Hepatic stellate cell (primary cell): ENCODE measurements at places on chromosomes 16 and 17.

DNA sequence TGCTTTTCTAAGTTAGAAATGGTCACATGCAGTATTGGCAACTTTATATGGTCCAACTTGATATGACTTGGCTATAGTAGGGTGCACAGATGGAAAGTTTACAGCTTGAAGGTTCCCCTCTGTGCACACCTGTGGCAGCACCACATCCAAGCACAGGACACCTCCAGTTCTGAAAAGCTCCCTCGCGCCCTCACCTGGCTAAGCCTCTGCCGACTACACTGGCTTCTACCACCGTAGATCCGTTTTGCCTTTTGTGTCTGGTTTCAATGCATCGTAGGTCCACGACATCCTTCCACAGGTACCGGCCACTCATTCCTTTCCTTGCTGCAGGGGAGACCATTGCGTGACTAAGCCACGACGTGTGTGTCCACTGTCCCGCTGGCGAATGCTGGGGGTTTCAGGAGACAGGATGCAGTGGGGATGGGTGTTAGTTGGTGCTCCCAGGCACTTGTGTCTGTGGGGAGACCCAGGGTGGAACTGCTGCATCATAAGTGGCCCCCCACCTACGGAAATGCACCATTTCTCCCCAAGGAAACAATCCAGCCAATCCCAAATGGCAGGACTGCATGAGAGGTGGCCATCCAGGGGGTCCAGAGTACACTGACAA is 4.9 kb upstream of the RASD1 start:
- DNase-seq: no peak

DNA sequence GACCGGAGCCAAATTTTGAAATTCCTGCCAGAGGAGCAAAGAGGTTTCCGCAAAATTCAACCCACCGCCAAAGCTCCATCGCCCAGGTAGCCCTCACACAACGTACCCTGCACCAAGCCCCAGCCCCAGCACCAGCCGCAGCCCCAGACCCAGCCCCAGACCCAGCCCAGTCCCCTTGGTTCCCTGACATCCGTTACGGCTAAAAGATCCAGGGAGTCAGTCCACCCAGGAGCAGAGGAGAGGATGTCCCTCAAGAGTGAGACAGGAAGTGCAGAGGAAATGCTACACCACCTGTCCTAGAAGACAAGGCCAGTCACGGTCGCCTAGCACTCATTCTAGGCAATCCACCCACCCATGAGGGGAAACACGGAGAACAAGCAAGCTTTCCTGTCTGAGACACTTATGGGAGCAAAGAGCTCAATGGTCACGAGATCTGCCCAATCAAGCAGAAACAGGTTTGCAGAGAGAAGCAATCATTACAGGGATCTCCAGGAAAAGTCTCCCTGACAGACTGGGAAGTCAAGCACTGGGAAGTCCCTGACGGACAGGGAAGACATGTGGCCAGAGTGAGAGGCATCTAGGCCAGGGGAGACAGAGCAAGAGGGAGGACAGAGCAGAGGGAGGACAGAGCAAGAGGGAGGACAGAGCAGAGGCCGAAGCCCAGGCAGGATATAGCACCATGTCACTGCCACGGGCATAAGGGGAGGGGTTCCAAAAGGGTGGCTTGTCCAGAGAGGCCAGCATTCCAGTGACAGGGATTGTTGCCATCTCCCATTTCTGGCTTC is 15.0 kb upstream of the KCNJ18 start:
- no peak for DNase-seq

DNA sequence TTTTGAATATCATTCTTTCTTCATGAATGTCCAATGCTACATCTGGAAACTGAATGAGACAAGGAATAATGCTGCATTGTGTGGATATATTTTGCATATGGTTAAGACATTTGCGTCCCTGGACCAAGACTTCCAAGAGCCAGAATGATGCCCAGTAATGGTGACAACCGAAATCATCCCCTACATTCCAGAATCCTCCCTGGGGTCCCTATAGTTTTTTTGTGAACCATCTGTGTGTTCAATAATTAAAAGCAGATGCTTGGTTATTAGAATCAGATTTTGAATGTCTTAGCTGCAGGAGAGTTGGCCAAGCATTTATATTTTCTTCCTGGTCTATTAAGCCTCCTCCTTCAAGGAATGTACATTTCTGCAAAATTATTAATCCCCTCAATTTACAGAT is 426.7 kb upstream of the CDH8 start:
- no peak for DNase-seq

DNA sequence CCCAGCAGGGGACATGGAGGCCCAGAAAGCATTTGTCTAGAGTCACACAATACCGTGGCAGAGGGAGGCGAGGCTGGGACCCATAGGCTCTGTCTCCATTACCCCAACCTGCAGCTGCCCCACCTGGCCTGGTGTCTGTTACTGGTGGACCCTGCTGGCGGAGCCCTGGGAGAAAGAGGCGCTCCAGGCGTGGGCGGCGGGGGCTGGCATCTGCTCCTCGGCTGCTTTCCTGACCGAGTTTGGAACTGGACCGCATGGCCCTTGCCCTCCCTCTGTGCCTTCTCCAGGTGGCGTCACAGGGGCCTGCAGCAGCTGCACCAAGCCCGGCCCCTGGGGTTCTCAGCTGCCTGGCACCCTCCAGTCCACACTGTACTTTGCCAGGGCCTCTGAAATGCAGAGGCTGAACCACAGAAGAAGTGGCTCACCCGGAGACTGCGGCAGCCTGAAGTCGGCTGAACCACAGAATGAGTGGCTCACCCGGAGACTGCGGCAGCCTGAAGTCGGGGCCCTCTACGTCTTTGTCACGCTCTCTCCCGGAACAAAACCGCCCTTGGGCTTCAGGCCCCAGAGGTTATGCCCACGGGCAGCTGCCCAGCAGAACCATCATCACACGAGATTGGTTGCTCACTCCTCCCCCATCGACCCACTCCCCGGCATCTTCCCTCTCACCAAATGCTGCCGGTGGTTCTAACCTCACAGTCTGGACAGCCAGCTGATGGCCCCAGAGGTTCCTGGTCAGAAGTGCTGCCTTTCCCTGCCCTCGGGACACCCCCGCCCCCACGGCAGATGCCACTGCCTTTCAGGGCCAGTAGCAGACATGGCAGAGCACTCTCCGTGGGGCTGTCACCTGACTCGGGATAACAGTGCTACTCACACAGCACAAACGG is 20.2 kb downstream of the CBFA2T3 start:
- DNase-seq: no peak

DNA sequence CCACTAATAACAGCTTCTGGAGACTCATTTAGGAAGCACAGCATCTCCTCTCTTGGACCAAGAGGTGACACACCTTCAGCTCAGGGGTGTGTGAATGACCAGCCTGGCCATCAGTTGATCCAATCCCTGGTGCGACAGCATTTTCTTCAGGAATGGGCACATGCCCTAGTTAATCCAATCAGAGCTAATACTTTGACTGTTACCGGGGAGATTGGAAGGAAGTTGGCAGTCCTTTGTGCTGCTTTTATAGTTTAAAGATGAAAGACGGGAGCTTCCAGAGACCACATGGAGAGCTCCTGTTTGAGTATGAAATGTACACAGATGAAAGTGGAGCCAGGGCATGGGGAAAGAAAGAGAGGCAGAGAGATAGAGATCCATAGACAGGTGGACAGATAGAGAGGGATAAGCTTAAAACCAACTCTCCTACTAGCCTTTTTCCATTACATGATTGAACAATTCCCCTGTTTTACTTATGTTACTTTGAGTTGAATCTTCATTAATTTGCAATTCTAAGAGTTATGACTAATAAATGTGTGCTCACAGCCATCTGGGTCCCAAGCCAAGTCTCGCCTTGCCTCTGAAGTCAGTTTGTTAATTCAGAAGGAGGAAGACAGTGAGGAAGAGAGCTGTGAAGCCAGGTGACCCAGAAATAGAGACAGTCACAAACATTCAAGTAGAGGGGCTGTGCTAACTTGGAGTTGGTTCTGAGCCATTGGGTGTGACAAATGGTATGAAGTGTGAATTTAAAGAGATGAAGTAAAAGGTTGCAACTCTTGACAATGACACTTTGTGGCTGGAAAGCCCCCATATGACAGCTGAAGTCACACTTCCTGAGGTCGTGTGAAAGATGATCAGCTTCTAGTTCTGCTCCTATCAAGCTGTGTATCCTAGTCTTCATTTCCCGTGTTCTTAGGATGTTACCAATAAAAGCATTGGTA is 120.0 kb upstream of the GOT2 start:
- no peak for DNase-seq

DNA sequence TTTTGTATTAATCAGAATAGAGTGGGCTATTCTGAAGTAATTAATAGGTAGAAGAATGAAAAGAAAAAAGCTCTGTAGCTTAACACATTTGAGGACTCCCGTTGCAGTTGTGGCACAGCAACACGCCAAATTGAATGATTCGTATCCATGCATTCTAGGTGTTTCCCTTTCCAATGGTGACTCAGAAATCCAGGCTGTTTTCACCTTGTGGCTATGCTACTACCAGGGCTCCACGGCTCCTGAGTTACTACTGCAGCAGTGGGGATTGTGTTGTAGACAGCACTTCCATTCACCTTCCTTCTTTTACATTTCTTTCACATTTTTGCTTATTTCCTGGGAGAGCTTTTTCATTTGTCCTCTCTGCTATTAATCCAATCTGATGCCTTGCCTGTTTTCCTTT is 1616.4 kb downstream of the CDH8 start:
- no peak for DNase-seq

DNA sequence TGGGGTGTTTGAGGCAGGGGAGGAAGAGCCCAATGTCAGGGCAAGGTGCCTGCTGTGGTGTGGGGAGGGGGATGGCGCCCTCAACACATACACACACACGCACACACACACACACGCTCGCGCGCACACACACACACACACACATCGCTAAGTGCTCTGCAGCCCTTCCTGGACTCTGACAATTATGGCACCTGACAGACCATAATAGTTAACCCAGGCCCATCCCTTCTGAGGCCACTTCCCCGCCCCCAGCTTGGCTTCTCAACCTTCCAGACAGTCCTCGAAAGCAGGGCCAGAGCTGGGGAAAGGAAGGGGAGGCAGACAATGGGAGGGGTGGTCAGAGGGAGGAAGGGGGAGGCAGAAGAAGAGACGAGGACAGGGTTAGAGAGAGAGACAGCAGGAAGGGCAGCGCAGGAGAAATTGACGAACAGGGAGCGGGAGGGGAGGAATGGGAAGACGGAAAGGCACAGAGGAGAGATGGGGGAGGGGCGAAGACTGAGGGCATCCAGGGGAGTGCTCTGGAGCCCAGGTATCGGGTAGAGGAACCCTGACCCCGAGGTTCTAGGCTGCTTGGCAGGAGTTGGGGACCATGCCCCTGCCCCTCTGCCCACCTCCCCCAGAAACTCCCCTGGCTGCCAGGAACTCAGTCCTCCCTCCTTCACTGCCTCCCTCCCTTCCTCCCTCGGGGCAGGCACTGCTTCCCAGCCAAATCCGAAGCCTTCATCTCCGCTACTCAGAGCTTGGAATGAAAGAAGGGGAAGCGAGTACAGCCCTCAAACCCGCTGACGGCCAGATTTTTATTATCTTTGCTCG is 4.0 kb downstream of the SRCIN1 start:
- DNase-seq: no peak

DNA sequence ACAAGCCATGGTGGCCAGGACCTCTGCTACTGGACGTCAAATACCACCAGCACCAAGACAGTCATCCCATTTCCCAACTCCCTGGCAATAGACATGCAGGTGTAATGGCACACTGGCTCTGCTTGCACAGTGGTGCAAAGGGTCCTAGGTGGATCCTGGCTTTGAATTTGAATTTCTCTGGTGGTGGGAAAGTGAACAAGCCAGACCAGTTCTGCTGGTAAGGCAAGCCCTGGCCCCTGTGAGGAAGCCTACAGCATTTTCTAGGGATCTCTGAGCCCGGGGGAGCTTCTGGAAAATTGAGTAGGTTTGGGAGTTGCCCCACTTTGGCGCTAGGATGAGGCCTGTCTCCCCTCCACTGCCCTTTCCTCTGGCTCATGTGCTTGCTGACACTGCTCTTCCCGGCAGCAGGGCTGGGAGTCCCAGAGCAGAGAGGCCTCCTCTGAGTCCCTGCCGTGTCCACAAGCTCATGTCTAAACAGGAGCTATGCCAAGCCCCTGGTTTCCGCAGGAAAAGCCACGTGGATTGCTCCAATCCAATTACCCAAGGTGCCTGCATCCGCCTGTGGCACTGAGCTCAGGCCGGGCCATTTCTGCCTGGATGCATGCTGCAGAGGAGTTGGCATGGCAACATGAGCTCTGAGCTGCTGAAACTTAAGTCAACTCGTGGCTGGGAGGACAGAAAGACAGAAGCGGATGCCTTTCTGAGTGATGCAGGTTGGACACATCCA is 67.0 kb downstream of the PRMT7 start:
- DNase-seq: no peak

DNA sequence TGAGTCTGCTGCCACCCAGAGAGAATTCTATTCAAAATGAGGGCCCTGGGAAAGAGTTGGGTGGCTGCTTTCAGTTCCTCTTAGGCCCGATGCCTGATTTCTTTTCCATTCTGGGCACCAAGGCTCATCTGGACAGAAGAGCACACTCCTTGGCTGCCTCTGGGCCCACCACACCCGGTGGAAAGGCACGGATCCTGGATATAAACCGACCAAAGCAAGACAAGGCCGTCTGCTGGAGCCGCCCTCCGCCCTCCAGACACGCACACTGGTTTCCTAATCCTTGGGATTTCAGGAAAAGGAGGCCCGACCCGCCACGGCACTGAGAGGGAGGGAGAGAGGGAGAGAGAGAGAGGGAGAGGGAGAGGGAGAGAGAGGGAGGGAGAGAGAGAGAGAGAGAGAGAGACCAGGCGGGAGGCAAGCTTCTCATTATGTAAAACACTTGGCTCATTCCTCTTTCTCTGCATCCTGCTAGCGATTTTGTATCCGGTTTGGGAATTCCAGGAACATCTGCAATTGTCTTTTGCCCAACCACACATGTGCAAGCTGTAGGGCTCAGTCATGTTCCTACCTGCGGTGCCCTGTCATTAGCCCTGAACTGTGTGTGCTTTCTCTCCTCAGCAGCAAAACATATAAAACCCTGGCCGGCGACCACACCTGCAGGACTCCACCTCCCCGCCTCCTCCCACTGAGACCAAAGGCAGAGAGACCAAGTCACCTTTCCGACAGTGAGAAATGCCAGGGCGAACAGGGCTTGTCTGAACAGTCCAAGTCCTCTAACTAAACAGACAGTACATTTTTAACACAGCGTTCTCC is 347.2 kb downstream of the SOX9 start:
- DNase-seq: no peak

DNA sequence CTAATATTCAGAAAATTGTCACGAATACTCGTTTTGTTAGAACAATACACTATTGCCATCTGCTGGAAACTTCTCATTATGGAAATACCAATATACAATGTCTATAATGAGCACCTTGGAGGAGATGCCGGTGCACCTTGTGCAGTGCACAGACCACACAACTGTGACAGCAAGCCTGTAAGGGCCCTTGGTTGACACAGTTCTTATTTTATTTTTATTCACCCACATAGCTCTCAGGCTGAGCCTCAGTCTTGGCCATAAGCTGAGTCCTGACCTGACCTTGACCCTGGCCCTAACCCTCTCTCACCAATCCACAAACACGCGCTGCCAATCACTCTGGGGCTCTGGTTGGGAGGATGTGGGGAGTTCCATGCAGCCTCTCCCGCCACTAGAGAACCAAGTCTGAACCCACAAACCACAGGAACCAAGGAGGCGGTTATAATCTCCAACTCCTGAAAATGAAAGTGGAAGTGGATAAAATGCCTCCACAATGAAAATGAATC is 7.6 kb downstream of the AIPL1 start:
- peak; percentile 72 for DNase-seq

GRCh38 chr16:57432989-57433388 is 14.2 kb downstream of the CIAPIN1 start:
- DNase-seq: no peak

GRCh38 chr17:75806822-75807500 is 22.4 kb downstream of the UNK start:
- DNase-seq: no peak
